Breast epithelium (tissue), 4 donors: ENCODE measurements at places on chromosomes 12 and 14. TPM values are rescaled to one million over a fixed set of nuclear protein-coding genes. Genes with fewer than 3 reads are reported as not detected.

DNA sequence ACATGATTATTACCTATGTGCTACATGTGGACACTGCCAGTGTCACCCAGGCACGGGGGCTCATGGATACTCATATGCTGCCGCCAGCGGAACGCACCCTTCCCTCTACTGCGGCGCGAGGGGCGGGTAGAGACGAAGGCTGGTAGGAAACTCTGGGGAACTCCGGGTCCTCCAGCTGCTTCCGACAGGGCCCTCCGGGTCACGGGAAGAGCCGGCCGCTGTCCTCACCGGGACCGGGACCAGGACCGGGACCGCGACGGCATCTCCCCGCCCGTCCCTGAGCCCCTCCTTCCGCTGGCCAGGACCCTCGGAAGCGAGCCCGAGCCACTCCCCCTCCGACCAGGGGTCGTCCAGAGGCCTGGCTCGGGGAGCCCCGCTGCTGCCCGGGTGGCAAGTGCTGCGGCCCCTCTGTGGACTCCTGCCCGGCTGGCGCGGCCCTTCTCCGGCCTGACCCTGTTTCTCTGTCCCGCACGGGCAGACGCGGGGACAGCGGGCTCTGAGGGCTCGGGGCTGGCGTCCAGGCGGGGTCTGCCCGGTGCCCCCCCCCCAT, 209.6 kb downstream of the ADGRD1 start:
- DNase-seq, result no peak
- H3K36me3 ChIP-seq, result no peaks in the 10 kb centered on the region
- H3K27ac ChIP-seq, result no peak overlapping the region
- H3K27me3 ChIP-seq, result no peaks in the 10 kb centered on the region
- H3K4me1 ChIP-seq, result no peaks in the 10 kb centered on the region

DNA sequence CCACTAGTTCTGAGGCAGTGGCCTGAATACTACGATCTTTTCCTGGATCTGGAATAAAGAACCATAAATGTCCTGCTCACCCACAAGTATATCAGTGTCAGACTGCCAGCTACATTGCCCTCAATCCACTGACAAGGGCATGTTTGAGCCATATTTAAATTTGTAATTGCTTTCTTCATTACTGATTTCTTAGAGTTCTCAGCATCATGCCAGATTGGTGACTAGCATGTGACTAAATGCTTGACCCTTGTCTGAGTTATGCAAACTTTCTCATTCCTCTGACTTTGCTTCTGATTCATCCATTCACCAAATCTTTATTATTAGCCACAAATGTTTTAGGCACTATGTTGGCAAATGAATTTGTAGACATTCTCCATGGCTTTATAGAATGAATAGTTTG, 143.6 kb upstream of the SLC16A7 start:
- H3K27me3 ChIP-seq, result no peaks in the 10 kb centered on the region
- H3K36me3 ChIP-seq, result peaks cover 3% of the 10 kb centered on the region
- H3K27ac ChIP-seq, result no peak overlapping the region
- no peaks in the 10 kb centered on the region for H3K4me1 ChIP-seq

DNA sequence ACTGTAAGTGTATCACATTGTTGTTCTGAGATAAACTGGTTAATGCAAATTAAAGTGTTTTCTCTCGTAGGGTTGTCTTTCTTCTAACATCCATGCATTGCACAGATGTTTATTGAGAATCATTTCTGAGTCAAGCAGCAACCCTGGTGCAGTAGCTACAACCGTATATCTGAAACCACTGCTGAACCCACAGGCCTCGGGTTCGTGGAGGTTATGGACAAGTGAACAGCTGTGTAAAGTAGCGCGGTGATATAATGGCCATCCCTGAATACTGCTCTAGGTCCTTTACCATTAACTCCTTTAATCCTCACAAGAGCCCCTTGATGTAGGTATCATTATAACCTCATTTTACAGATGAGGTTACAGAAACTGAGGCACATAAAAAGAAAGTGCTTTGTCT, 486.1 kb upstream of the TMEM132C start:
- H3K27ac ChIP-seq, result no peak overlapping the region
- no peaks in the 10 kb centered on the region for H3K36me3 ChIP-seq

SERPINA10 gene
- total RNA-seq, result not detected

DRAM1 gene
- total RNA-seq, result 32.4 TPM

PSEN1 gene
- 63.2 TPM for total RNA-seq

NPFF gene
- 0.98 TPM for total RNA-seq
